ENCODE measurements at places on chromosomes 11 and 22.

DNA sequence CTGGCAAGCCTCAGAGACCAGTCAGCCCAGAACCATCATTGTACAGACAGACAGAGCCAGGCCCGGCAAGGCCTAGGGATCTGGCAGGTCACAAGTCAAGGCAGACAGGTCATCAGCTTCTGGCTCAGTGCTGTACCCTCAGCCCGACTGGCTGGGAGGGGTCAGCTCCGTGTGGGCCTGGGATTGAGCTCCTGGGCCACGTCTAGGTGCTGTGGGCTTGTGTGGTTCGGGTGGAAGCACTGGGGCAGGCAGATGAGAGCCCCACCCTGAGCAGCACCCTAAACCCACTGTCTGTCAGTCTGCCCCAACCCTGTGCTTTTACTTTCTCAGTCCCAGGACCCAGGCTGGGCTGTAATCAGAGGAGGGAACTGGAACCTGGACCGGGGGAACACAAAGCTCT, 26.9 kb upstream of the P2RY2 start:
- no peak for DNase-seq

DNA sequence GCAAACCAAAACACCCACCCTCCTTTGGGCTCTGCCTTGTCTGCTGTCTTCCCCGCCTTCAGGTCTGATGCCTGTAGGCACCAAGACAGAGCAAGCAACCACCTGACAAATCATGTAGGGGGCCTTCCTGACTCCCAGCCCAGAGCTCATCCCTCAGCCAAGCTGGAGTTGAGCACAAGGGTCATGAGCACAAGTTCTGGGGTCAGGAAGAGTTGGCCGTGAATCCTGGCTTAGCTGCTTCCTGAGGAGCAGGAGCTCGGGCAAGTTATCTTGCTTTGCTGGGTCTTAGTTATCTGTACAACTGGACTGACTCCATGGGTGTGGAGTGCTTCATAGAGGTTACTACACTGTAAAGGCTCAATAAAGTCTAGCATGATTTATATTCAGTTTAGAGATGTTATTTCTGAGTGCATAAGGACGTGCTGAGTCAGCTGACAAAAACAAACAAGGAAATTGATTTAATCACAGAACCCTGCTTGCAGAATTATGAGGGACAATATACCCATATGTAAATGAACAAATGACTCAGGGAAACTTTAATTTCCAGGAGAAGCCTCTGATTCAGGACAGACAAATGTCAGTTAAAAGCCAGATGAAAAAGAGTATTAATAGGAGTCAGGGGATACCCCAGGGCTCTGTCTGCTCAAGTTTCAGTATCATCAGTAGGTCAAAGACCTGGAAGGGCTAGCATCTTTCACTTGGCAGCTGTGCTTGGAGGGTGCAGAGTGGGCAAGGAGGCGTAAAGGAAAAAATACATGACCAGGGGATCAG, 15.0 kb upstream of the APOA1 start:
- DNase-seq = no peak

DNA sequence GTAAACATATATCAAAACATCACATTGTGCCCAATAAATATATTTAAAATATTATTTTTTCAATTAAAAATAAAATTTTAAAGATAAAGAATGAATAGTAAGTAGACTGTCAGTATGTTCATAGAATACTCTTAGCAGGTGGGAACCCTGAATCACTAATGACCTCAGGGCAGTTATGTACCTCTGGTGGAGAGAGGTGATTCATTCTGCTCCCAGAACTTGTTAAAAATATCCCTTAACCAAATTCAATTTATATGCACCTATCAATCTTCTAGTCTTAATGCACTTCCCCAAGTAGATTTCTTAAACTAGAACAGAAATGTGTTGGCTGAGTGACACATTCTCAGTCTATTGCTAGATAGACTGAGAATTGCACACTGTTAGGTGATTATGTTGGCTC, 183.9 kb upstream of the SYN3 start:
- no peak for DNase-seq

DNA sequence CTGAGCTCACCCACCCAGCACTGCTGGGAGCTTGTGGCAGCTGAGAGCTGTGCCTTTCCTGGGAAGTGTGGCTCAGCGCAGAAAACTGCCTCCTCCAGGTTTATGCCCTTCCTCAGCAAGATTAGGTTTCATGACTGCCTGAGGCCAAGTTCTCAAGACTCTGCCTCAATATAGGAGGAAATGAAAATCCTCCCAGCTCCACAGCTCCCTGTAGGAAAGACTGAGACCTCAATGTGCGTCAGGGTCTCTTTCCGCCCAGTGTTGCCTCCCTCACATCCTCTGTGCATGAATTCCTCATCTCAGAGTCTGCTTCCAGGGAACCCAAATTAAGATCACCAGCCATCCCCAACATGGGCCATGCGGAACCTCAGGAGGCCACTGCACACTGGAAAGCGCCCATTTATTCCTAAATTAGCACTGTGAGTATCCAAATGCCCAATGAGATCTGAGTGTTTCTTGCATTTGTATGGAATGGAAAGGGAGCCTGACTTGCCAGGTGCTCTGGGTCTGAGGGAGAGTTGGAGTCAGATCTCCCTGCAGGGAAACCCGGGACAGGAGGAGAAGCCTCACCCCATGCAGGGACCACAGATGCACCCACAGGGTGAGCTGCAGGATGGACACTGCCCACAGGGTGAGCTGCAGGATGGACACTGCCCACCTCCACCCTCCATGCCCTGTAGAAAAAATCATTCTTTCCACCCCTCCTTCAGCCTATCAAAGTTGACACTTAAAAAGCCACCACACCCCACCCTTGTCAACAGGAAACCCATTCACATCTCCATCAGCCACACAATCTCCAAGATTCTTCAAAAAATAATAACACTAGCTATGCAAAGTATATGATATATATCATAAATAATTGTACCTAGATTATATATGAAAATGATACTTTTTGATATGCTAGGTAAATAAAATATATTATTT, 97.4 kb upstream of the IGLL5 start:
- peak; percentile 22 for DNase-seq

- peak; percentile 95 for DNase-seq
Observed at GRCh38 chr11:75582895-75583717, 21.1 kb downstream of the SERPINH1 start.

- DNase-seq = no peak
Observed at GRCh38 chr11:73047773-73048371, 94.2 kb downstream of the FCHSD2 start.

DNA sequence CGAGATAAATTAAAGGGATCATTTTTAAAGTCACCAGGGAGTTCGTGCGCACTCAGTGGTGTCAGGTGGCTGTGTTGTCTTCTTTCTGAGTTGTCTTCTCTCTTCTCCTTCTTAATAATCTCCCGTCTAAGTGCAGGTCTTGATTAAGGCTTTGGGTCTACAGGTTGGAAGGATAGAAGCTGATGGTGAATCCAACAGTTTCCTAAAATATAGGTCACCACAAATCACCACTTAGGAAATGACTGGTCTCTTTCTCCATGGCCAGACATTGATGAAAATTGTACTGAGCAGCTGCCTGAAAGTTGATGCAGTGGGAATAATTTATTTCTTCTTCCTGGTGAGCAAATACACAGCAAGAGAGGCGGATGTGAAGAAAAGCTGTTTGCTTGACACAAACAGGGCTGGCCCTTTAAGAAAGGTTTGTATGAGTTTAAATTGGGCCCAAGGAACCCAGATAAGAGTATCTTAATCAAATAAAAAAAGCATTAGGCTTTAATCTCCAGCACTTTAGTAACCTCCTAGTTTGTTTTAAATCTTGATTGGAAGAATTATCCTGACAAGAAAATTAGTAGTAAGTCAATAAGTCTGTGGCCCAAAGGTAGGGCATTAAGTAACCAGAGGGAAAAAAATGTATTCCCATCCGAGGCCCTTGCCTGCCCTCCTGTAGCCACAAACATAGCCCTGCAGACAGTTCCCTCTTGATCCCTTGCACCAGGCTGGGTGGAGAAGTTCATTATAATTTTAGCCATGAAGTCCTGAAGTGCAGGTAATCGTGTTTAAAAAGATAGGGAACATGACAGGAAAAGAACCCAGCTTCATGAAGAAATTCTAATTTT, 245.8 kb downstream of the KIRREL3 start:
- no peak for DNase-seq

DNA sequence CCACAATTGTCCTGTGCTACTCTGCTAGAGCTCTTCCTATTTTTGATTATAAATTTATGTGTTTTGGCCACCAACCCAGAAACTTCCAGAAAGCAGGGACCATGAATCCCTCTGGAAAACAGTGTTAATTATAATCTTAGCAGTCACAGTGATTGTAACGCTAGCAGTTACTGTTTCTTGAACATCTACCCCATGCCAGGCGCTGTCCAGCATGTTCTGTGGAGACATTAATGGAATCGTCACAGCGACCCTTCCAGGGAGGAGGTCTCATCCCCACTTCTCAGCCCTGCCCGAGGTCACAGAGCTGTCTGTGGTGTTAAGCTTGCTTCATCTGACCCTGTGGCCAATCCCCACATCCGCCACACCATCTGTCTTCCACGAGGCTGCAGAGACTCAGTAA, 13.9 kb upstream of the PNPLA5 start:
- DNase-seq = no peak

DNA sequence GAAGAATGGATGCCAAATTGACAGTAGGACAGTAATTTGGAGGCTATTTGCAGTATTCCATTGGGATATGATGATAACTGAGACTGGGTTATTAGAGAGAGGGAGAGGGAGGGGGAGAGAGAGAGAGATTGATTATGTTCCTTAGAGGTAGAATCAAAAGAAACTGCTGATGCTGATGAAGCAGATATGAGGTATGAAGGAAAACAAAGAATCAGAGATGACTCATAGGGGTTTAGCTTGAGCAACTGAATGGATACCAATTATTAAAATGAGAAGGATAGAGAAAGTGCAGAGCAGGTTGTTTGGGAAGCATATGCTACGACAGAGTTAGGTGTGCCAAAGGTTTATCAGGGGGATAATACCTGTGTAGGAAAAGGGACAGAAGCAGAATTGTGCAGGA, 12.8 kb upstream of the NUCB2 start:
- no peak for DNase-seq

- no peak for DNase-seq
Observed at GRCh38 chr11:109794501-109794900, 298.7 kb upstream of the ZC3H12C start.

DNA sequence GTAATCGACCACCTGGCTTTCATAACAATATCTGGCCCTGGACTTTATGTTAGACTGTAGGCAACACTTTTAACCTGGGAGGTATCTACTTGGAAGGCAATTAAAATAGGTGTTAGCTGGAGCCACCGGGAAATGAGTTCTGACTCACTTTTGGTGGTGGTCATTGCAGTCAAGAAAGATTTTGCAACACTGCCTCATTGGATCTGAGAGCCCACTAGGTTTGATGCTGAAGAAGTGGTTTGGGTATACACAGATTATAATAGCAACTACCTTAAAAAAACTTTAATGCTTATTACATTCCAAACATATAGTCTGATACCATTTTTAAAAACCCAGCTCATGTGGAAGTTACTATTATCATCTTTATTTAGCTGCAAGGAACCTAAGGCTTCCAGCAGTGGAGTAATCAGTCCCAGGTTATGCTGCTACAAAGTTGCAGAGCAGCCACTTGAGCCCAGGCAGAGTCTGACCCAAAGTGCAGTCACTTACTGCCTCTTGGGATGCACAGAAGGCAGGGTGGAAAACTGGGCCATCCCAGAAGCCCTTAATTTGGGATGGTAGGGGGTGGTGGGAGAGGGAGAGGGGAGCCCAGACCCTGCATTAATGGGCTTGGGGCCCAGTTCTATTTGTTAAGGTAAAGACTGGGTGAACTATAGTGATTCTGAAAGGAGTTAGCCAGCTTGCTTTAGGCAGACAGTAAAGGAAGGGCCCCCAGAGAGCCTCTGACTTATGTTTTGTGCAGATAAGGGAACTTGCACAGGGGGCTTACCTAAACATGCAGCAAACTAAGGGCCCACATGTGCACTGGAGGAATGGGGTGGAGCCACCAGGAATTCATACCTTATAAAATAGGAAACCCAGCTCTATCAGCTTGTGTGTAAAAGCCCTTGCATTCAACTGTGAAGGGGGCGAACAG, 149.4 kb downstream of the SNX19 start:
- DNase-seq = no peak

- DNase-seq = no peak
Observed at GRCh38 chr11:100949443-100949842, 180.2 kb downstream of the PGR start.

- DNase-seq = no peak
Observed at GRCh38 chr11:120248551-120249278, 8.8 kb downstream of the POU2F3 start.

DNA sequence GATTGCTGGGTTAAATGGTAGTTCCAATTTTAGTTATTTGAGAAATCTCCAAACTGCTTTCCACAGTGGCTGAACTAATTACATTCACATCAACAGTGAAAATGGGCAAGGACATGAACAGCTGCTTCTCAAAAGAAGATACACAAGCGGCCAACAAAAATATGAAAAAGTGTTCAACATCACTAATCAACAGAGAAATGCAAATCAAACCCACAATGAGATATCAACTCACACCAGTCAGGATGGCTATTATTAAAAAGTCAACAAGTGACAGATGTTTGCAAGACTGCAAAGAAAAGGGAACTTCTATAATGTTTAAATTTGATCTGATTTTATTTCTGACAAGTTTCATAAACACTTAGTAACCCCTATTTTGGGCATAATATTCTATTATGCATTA, 537.5 kb downstream of the DLG2 start:
- no peak for DNase-seq

GRCh38 chr22:37623075-37624016, 14.7 kb downstream of the GGA1 start:
- DNase-seq = peak; percentile 80

DNA sequence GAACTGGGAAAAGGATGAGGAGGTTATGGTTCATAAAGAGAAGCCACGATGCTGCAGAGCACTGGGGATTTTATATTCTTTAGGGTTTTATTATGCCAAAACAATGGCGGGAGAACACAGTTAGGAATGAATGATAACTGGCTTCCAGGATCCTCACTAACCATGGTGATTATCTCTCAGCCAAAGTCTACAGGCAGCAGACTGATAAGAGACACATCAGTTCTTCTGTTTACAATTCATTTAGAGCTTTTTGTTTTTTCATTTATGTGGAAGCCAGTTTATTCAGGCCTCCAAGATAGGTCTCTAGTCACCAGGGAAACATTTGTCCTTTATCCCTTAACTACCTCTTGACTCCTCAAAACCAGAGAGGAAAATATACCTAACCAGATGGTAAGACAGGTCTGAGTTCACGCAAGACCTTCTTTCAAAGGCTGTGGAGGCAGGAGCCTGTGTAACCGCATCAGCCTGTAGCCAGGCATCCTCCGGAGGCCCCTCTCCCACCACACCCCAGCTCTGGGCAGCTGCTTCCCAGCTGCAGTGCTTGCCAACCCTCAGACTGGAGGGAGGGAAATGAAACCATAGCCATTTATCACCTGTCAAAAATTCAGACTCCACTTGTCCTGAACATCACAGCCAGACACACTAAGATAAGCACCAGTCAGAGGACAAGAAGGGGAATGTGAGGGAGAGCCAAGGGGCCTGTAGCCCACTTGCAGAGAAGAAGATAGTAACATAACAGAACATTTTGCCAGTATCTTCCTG, 57.2 kb upstream of the FAM181B start:
- DNase-seq = no peak

DNA sequence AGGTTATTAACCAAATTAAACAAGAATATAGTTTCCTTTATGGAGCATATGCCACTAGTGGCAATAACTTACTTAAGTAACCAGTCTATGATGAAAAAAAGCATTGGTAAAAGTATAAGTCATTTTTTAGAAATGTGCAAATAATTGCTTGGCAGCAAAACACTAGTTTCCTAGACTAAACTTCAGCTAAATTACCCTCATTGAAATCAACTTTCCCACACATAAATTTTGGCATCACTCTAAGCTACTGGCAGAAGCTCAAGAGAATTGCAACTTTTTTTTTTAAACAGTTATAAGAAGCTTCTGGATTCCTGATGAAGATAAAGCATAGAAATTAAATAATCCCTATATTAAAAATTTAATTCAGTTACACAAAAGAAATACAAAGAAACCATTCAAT, 12.5 kb downstream of the CCDC34 start:
- DNase-seq = no peak
